ENCODE measurements at places on chromosomes 12 and 14.
A peak's percentile ranks its signal among the peaks of the same experiment; 100 is the strongest.

DNA sequence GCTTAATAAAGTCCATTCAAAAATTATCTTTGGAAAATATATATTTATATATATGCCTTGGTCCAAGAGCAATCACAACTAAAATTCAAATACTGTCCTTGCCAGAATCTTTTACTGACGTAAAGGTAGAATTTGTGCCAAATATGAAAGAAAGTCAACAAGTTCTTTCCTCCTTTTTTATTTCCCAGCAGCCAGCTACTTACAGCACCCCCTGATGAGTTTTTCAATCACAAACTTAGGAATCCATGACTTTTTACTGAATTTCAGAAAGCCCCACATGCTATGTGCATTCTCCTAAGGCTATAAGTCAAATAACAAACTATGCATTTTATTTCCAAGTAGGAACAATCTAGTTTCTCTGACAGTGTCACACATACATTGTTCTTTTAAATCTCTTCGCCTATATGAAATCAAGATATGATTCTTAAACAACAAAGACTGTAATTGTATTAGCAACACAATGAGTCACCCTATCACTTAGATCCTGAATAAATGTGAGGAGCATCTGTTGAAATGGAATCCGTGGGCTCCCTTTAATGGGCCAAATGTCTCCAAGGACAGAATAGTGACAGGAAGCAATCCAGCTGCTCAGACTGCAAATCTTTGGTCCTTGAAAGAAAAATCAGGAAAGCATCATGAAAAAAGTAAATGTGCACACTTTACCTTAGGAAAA lies 271.4 kb downstream of the DUSP6 start:
- no peak for DNase-seq

DNA sequence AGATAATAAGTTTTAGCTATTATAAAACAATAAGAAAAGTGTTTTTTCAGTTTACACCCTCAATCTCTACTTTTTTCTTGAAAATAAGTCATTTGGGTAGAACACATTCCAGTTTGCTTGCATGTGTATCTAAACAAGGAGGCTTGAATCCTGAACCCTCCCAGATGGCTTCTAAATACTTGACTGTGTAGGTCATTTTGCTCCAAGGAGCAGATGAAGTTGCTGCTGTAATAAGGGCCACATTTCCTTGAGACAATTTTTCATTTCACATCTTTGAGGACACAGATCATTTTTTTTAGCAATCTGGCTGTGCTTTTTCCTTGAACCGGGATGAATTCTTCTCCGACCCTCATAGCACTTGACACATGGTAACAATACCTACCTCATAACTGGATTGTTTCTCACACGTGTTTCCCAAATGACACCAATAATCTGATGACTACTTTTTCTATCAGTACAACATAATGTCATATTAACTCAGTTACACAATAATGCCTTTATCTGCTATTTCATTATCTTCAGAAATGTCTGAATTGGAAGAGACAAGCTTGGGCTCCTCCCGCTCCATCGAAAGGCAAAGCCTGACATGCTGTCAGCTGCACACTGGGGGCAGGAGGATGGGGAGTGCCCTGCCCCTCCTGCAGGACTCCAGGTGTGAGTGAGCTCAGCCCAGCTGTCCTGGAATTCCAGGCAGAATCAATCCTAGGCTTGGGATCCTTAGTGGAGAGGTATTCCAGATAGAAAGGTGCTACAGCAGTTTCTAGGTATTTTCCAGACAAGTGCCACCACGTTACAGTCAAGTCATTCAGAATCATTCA lies 30.9 kb downstream of the GPHB5 start:
- no peak for DNase-seq

DNA sequence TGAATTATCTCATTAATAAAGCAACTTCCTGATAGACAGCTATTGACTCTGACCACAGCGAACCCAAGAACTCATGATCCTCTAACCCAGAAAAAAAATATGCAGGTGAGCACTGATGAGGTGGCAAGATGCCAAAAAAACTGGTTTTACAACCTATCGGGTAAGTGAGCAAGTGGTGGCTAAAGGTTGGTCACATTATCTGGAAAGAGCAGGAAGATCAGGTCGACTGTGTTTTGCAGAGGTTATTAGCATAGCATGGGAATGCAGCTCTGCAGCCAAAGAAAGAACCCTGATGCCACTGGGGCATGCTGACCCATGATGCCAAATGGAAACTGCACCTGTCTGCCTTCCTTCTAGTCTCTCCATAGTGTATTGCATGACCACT lies 23.5 kb downstream of the BHLHE41 start:
- DNase-seq, result peak; percentile 30

GRCh38 chr14:65594153-65594881 lies 181.8 kb downstream of the FUT8 start:
- DNase-seq, result peak; percentile 65

GRCh38 chr14:71713451-71713850 lies 218.8 kb upstream of the RGS6 start:
- DNase-seq, result no peak

DNA sequence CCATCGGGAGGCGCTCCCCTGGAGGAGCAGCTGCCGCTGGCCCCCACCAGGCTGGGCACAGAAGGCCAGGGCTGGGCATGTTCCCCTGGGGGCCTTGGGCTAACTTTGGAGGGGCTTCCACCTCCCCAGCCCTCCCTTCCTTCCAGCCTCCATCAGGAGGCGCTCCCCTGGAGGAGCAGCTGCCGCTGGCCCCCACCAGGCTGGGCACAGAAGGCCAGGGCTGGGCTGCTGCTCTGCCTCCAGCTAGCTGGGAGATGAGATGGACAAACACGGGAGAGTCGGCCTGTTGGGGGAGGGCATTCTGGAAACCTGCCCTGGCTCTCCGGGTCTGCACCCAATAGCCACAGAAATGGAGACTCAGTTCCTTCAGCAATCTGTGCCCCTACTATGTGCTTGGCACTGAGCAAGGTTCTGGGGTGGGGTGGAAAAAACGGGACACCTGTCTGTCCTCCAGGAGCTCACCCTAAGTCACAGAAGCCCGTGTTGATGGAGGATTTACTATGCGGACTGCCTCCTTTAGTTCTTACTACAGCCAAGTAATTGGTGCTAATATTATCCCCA lies 39.0 kb upstream of the CORO1C start:
- no peak for DNase-seq

DNA sequence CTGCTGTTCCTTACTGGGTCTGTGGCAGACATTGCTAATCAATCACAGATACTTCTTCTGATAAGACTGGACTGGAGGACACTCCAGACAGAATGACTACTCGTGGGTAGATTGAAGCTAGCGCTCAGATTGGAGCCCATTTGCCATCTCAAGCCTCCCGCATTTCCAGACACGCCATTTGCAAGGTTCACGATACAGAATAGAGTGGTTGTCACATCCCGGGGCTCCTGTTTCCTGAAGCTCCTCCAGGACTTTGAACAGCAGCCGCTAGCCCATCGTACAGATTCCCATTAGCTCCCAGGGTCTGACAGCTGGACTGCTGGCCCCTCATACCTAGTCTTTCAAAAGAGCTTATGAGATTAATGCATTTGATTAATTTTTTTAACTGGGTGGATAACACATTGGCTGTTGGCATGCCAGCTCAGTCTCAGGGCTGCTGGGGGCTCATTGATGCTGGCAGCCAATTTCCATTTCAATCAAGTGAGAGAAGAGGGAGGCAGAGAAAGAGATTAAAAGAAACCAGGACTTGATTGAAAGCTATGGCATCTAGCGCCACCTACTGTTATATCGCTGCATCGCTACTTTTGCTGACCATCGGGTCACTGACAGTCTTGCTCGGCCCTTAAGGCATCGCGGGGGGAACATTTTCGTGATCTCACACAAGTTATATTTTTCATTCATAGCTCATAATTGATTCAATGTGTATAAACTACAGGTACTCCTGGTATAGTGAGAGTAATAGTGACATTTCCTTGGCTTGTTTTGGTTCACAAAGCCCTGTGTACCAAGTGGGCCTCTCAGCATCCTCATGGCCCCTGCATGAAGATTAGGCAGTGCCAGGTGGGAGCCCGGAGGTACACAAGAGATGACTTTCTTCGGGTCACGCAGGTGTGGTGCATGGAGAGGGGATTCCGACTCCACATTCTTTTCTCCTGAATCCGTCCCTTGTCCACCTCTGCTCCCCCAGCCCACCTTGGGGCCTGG lies 78.6 kb downstream of the CCDC60 start:
- no peak for DNase-seq

DNA sequence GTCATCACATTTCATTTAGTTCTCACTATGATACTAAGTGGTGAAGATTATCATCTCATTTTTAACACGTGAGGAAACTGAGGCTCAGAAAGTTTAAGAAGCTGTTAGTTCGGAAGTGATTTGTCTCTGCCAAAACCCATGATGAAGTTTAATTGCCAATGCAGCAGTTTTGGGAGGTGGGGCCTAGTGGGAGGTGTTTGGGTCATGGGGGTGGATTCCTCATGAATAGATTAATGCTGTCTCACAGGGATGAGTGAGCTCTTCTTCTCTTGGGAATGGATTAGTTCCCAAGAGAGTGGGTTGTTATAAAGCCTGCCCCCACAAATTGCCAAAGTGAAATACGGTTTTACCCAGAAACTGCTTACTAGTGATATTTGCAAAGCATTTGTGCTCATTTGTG lies 91.5 kb upstream of the IGF1 start:
- no peak for DNase-seq

DNA sequence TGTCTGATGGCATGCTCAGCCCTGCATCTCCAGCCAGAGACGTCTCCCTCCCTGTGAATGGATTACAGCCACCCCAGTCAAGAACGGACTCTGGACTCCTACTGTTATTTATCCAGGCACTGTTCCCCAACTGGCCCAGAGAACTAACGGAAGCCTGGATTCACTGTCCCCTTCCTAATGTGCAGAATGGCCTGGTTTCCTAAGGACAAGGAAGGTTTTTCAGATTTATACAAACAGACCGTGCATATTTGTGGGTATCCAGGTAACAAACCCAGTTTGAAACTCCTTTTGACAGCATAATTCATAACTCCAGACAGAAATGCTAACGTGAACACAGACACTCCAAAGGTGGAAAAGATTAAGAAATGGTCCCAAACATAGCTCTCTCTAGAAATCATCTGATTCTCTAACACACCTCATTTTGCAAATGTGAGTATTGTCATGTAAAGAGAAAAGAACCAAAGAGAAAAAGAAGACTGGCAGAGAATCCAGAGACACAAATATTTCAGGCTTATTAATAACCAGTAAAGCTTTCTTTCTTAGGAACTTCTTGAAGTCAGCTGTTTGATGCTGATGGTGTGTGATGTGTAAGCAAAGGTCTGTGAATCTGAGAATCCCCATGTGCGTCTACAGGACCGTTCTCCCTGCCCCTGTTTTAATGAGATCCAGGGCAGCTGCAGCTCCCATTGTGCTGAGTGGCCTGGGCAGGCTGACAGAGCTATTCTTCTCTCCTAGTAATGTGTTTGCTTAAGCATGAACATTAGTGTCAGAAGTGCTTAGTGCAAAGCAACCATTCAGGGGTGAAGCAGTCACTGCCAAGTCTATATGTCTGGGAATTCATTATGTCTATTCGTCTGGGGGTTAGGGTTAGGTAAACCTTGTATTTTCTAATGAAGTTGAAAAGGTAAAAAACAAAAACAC lies 86.8 kb upstream of the HIF1A start:
- DNase-seq, result no peak

GRCh38 chr14:65943916-65944410 lies 531.4 kb downstream of the FUT8 start:
- no peak for DNase-seq

DNA sequence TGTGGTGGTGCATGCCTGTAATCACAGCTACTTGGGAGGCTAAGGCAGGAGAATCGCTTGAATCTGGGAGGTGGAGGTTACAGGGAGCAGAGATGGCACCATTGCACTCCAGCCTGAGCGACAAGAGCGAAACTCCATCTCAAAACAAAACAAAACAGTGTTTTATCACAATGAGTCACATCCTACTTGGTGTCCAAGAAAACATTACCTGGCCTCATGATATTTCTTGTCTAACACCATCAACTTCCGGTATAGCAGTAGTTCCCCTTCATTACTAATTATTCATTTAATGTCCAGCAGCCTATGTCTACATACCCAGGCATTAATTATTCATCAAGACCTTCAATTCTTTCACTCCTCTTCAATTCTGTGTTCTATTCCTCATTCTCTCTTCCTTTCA lies 115.5 kb downstream of the CCDC59 start:
- no peak for DNase-seq

- DNase-seq, result no peak
These were observed at the start of gene SLCO1C1 for GRCh38 chr12:20695232-20695631. Gene SLCO1C1 (plus strand): TSS chr12:20695332. CDS start chr12:20699577, 4,245 bp downstream.

GRCh38 chr14:66288511-66288910 lies 197.7 kb upstream of the CCDC196 start:
- no peak for DNase-seq

DNA sequence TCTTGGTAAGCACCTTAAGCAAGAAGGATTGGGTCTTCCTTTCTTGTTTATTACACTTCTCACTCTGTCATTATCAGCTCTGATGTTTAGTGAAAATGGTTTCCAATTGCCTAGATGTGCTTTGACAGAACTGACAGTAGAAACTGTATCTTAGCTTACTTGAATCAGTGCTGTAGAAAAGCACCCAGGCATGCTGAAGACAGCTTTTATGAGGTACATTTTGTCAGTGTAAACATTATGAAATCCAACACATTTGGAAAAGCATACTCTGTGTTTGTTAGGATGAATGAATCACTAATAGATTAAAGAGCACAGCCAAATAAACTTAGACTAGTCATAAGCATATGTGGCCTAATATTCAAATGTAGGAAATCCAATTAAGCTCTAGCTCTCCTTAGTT lies 290.2 kb upstream of the NPAS3 start:
- no peak for DNase-seq

GRCh38 chr14:73744175-73744867 lies 30.1 kb upstream of the PNMA1 start:
- no peak for DNase-seq

GRCh38 chr14:74962493-74962892 lies 7.1 kb upstream of the PGF start:
- DNase-seq, result no peak

DNA sequence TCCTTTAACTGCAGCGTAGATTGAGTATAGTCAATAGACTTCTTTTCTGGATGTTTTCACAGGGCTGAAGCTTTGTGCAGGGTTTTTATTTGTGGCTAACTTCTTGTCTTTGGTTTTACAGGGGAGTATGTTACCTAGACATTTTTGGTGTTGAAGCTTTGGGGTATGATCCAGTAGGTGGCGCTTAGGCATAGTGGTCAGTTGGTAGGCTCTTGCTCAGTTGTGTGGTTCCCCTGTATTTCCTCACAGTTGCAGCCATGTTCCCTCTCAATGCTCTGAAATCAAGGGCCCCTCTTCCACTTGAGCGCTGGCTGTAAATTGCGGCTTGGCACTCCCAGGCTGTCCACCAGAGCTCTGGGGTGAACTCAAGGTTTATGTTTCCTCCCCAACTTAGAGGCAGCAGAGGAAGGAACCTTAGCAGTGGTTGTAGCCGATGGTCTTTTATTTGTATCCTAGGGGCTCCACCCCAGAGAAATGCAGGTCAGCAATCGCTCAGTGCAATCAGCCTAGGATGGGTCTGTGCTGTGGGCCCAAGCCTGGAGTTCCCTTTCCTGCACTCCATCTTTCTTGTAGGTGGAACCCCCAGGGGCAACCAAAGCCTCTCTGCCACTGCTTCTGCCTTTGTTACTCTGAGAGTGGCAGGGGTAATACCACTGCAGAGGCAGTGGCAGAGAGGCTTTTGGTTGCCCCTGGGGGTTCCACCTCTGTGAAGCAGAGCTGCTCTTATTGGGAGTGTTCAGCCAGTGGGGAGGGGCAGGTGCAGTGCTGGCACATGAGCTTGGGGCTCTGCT lies 55.1 kb downstream of the CMAS start:
- peak; percentile 40 for DNase-seq
